ENCODE measurements at places on chromosomes 1 and 21. TPM values are rescaled to one million over a fixed set of nuclear protein-coding genes. Genes with fewer than 3 reads are reported as not detected.

C1QB gene
- not detected for total RNA-seq

OR2M3 gene
- not detected for total RNA-seq

GAS5 gene
- 1,209 TPM for total RNA-seq

- DNase-seq: peak; percentile 75
Measured at GRCh38 chr1:23524716-23525401, 6.2 kb downstream of the E2F2 start.

DNA sequence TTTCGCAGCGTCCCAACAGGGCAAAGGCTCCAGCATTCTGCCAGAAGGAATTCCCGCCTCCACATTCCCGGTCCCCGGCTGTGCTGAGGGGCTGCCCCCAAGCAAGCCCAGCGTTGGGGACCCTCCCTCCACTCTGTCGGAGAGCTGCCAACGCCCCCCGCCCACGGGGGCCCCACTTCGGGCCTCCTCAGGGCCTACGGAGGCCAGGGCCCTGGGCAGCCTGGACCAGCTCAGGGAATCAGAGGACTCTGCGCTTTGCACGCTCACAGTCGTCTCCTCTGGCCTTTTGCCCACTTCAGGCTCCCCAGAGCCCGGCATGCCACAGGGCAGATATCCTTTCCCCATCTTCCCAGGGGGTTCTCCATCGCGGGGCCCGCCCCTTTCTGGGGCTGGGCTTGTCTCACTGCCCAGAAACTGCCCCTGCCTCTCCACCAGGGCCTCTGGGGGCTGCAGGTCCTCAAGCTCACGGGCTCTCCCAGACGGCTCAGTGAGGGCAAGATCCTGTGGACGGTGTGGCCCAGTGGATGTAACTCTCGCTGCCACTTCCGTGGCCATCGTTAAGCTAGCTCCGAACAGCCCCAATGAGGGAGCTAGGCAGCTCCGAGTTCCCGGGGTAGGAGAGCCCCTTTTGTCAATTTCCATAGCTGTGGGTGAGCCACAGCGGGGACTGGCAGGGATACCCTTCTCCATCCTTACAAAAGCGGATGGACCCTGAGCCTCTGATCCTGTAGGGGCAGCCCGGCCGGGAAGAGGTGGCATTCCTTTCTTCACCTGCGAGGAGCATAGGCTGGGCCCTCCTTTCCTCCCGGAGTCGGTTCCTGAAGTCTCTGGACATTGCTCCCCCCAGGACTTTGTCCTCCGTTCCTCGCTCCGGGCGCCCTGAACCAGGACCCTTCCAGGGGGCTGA is 2.8 kb downstream of the ITPKB start:
- DNase-seq: peak; percentile 71
